ENCODE measurements at places on chromosomes 6 and 20.

DNA sequence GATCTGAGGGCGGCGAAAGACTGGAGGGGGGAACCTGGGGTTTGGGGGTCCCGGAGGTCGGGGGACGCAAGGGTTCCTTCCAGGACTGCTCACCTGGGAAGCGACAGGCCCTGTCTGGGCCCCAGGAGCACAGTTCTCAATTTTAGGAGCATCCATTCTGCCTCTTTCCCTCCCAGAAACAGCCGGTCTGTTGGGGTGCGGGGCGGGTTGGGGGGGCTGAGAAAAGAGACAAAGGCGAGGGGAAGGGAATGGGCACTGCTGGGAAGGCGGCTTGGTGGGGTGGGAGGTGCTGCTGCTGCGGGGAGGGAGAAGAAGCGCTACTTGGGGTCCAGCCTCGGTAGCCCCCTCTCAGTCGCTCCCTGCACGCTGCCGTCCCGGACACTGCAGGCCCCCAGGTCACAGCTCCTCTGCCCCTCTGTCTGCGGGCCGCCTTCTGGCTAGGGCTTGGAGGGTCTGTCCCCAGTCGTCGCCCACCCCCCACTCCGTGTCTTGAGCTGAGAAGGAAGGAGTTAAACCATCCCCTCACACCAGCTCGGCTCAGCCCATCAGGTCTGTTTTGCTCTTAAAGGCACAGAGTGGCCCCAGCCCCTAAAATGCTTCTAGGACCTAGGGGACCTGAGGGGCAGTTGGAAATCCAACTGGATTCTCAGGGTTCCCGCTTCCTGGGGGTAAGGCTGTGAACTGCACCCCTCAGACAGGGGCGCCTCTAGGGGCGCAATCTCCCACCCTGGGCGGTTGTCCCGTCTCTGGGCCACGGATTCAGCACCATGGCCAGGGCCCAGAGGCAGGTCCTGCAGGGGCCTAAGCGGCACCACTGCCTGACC lies 690 bp downstream of the GDAP1L1 start:
- DNase-seq, result no peak

GRCh38 chr6:119193707-119194106 lies 115.2 kb upstream of the FAM184A start:
- no peak for DNase-seq

- no peak for DNase-seq
Observed at GRCh38 chr6:146546443-146547043, 2.9 kb downstream of the RAB32 start.

DNA sequence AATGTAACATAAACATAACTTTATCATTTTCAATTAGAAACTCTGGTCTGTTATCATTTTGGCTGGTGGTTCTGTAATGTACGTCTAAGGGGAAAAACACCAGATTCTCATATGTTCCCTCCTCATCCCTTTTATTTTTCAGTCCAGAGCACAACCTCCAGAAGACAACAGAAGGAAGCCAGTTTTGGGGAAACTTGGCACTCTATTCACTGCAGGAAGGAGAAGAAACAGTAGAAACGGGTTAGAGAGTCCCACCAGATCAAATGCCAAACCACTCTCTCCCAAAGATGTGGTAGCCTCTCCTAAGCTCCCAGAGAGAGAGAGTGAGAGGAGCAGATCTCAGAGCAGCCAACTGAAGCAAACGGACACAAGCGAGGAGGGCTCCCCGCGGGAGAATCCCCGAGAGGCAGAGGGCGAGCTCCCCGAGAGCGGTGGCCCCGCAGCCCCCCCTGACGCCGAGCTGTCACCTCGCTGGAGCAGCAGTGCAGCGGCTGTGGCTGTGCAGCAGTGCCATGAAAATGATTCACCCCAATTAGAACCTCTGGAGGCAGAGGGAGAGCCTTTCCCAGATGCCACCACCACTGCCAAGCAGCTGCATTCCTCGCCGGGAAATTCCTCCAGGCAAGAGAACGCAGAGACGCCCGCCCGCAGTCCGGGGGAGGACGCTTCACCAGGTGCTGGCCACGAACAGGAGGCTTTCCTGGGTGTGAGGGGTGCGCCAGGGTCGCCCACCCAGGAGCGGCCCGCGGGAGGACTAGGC lies 117.8 kb downstream of the RTN4IP1 start:
- peak; percentile 41 for DNase-seq

DNA sequence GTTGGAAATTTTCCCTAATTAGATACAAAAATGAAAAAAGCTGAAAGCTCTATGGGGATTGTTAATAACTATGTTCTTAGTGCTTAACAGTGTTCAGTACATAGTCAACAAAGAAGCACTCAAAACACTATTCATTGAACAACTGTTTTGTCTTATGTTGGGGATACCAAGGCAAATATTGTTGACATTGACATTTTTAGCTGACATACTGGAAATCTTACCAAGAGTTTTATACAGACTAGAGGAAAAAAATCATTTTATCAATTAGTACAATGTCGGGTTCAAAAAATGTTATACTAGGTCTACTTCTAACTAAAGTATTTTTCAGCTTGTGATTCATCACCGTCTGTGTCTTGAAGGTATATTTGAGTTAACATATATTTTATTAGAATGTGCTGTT lies 40.2 kb downstream of the KLHL31 start:
- no peak for DNase-seq
